ENCODE measurements at places on chromosomes 11 and 22.
A peak's percentile ranks its signal among the peaks of the same experiment; 100 is the strongest.

DNA sequence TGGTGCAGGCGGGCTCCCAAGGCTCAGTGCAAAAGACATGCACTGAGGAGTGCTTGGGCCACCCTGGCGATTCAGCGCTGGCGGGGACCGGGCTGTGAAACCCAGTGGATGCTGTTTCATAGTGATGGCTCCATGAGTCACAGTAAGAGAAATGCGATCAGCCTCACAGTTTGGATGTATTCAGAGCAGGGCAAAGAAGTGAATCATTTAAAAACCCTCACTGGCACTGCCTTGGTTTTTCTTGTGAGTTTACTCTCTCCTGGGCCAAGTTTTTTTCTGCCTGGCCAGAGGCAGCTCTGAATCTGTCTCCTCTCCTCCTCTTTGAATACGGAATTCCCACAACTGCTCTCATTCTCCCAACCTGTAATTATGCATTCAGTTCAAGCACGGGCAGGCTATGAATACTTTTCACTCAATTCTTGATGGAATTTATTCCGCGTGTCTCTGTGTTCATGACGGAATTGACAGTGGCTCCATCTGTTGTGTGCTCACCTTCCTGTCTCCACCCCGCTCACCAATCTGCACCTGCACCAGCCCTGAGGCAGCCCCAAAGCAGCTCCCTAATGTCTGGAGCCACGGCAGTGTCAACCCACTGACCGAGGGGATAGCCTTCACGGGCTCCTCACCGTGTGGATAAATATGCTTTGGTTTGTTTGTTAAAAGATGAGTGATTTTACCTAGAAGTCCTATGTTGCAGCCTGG lies 14.9 kb downstream of the ADAMTS8 start:
- DNase-seq = no peak

DNA sequence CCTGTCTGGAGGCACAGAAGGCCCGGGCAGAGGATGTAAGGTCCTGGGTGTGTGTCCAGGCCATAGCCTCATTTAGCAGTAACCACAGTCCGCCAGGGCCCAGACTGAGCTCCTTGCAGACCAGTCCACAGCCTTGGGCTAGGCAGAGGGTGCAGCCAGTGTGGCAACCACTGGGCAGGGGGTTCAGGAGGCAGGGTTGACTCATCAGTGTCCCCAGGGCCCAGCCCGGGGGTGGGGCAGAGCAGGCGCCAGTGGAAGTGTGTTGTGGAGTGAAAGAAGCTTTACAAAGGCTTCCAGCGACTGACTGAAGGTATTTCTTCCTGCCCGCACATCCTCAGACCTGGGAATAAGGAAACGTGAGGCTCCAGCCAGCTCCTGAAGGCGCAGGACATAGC lies 27.7 kb upstream of the WNT11 start:
- DNase-seq = no peak

GRCh38 chr22:32318361-32318760 lies 39.3 kb upstream of the RFPL3 start:
- DNase-seq = no peak

GRCh38 chr22:38900677-38901076 lies 28.7 kb upstream of the CBX6 start:
- no peak for DNase-seq

DNA sequence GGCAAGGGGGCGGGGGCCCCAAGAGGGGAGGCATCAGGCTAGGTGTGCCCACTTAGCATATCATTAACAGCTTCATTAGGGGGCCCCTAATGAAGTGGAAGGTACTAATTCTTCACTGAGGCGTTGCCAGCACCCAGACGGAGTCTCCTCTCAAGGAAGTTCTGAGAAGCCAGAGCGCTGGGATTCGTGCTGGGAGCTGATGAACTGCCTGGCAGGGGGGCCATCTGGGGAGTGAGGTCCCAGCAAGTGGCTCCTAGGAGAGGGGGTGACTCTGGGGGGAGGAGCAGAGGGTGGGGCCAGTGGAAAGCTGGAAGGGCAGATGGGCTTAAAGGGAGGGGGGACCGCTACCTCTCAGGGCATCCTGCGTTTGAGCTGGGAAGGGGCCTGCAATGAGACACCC lies 29.8 kb downstream of the DAGLA start:
- no peak for DNase-seq

- DNase-seq = peak; percentile 23
Observed at GRCh38 chr11:112822478-112823274, 138.5 kb upstream of the NCAM1 start.
